Activated CD4-positive, alpha-beta T cell treated with anti-CD3 and anti-CD28 coated beads, Interleukin-2, amount 10 ng/mL, durations not matched to agents 7 days and 5 days (primary cell): ENCODE measurements at places on chromosomes 11 and 22.
A peak's percentile ranks its signal among the peaks of the same experiment; 100 is the strongest.

- H3K4me3 ChIP-seq: peak overlapping the region; percentile 75
- peak; percentile 46 for DNase-seq
- H3K4me1 ChIP-seq: peaks cover 91% of the 10 kb centered on the region
- peak overlapping the region; percentile 95 for H3K27ac ChIP-seq
- peaks cover 82% of the 10 kb centered on the region for H3K36me3 ChIP-seq
- H3K27me3 ChIP-seq: no peaks in the 10 kb centered on the region
Measured at GRCh38 chr22:37223965-37224551, 11.8 kb upstream of the SSTR3 start.

DNA sequence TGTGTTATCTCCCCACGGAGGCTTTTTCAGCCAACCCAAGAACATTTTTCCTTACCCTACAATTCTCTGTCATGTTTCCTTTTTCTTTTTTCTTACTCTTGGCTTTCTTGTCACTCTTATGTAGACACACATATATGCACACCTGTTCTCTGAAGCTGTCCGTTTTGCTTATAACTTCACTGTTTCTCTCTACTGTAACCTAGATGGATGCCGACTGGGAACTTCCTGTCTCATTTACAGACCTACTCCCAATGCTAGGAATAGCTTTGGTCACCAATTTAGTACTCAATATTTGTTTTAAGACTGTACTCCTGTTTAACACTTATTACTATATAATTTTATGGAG is 9.9 kb upstream of the CASP12 start:
- no peak for DNase-seq
- peaks cover 25% of the 10 kb centered on the region for H3K4me1 ChIP-seq

DNA sequence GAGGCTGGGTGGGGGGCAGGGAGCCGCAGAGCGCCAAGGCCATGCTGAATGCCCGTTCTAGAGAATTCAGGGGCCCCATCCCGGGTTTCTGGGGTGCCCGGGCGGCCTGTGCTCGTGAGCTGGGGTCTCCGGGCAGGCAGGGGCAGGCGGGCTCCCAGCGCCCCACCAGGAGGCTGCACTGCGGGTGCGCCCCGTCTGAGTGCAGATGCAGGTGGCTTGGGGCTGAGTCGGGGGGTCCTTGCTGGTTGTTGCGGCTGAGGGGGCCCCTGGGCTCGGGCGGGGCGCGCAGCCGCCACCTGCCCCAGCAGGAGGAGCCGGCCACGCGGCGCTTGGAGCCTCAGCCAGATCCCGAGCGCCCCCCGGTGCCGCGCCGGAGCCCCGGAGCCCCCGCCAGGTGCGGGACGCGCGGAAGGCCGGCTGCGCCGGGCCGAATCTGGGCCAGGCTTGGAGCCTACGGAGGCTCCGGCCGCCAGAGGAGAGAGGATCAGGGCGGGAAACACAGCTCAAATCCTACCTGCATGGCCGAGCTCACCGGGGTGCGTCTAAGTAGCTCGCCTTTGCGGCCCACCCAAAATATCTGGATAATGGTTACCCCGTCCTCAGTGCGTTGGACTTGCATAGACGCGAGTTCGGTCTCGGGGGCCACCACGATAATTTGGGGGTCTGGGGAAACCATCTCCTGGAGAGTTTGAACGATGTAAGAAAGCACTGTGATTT is 590 bp upstream of the IGF2 start:
- no peak overlapping the region for H3K27ac ChIP-seq
- peaks cover 65% of the 10 kb centered on the region for H3K27me3 ChIP-seq
- no peaks in the 10 kb centered on the region for H3K36me3 ChIP-seq
- peaks cover 11% of the 10 kb centered on the region for H3K4me1 ChIP-seq

- H3K36me3 ChIP-seq: no peaks in the 10 kb centered on the region
- no peak overlapping the region for H3K27ac ChIP-seq
- H3K4me1 ChIP-seq: no peaks in the 10 kb centered on the region
- DNase-seq: no peak
- H3K4me3 ChIP-seq: no peak overlapping the region
Measured at GRCh38 chr11:33980897-33981296, 70.6 kb upstream of the CAPRIN1 start.

DNA sequence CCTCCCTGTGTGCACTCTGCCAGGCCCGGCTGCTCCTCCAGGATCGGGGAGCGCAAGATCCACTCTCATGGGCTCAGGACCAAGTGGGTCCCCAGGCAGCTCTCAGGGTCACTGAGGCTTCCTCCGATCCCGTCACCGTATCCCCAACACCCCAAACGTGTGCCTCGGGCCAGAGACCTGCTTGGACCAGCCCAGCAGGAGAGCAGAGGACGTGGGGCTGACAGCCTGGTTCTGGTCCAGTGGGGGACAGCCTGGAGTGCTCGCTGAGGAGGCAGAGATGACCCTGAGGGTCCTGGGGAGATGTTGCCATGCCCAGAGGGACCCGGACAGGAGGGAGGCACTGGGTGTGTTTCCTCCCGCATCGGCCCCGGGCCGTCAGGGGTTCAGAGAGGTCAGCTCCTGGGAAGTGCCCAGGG is 1402.6 kb downstream of the BRD1 start:
- no peak overlapping the region for H3K27ac ChIP-seq
- no peaks in the 10 kb centered on the region for H3K27me3 ChIP-seq
- no peaks in the 10 kb centered on the region for H3K36me3 ChIP-seq
- no peak for DNase-seq

DNA sequence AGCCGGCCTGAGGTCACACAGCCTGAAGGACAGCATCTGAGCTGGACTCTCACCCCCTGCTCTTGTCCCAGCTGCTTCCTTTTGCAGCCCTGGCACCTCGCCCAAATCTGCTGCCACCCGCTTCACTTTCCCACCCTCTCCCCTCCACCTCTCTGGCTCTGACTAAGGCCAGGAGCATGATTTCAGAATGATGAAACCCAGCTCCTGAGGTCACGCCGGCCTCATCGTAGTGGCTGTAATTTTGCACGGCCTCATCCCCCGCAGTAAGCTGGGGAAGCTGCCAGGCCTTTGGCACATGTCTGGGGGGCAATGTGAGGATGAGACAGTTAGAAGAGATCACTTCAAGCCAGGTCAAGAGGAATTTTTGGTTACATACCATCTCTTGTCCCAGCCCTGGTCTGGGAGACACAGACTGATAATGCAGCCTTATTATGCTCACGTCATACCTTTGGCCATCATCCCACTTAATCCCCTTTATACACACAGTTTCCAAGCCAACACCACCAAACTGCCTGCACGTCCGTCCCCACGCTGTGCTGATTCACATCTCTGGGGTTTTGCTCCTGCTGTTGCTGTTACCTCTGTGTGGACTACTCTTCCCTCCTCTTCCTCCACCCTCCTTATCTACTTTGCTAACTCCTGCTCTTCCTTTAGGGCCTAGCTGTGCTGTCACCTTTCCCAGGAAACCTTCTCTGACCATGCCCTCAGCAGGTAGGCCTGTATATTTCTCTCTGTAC is 58.1 kb downstream of the CHRDL2 start:
- H3K27ac ChIP-seq: no peak overlapping the region
- H3K4me3 ChIP-seq: no peak overlapping the region
- no peaks in the 10 kb centered on the region for H3K36me3 ChIP-seq
- no peaks in the 10 kb centered on the region for H3K4me1 ChIP-seq
- no peaks in the 10 kb centered on the region for H3K27me3 ChIP-seq

- no peak overlapping the region for H3K27ac ChIP-seq
- H3K36me3 ChIP-seq: peaks cover 9% of the 10 kb centered on the region
- H3K27me3 ChIP-seq: no peaks in the 10 kb centered on the region
- peaks cover 22% of the 10 kb centered on the region for H3K4me1 ChIP-seq
- no peak for DNase-seq
- no peak overlapping the region for H3K4me3 ChIP-seq
Measured at GRCh38 chr22:39396797-39397195, 2.8 kb upstream of the TAB1 start.

GRCh38 chr22:37014835-37015586 is 4.2 kb downstream of the TST start:
- no peaks in the 10 kb centered on the region for H3K36me3 ChIP-seq
- H3K27ac ChIP-seq: no peak overlapping the region
- peaks cover 2% of the 10 kb centered on the region for H3K27me3 ChIP-seq
- peaks cover 3% of the 10 kb centered on the region for H3K4me1 ChIP-seq

DNA sequence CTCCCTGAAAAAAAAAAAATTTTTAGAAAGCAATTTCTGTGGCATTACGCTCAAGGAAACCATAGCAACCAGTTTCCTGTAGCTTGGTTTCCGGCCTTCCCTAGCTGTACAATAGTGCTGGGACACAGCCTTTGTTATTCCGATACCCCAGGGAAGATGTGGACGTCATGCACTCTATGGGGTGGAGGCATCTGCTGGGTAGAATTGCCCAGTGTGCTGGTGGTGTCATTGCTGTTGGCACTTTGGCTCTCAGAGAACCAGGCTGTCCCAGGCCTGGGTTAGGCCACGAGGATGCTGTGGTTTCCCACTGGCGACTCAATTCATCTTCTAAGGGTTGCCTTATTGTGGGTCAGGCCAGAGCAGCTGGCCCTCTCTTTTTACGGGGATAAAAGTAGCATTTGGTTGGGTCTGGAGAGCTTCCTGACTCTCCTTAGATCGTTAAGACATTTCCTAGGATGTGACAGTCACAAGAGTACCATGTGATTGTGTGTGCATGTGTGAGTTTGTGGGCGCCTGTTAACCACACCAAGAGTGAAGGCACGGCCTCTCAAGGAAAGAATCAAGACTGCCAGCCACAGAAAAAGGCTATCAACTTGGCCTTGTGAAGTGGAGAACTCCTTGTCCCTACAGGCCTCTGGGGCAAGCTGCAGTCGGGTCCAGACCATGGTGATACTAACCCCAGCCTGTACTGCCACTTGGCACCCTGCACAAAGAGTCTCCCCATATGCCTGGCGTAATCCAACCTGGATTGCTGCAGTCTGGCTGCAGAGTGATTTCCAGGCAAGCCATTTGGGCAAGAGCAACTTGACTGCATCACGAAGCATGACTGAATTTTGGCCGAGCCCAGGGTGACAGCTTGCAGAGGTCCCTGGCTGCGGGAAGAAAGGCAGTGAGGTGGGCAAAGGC is 35.9 kb upstream of the NAV2 start:
- peaks cover 21% of the 10 kb centered on the region for H3K4me1 ChIP-seq
- H3K36me3 ChIP-seq: no peaks in the 10 kb centered on the region
- H3K27me3 ChIP-seq: peaks cover 7% of the 10 kb centered on the region
- no peak for DNase-seq
- H3K4me3 ChIP-seq: no peak overlapping the region
- H3K27ac ChIP-seq: no peak overlapping the region

DNA sequence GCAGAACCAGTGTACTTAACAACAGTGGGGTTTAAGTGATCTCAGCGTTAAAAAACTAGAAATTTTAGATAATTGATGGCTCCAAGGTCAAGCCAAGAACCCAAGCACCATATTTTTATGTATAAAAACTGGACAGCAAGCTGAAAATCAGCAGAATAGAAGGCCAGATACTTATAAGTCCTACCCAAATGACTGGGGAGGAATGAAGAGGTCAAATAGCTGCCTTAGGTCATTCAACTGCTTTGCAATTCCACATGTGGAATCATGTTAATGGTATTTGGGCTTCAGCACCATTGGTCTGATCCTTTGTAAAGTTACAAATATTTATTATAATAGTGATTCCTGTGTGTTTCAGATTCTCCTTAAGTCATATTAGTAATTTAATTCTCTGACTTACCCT is 108.4 kb downstream of the FAT3 start:
- no peaks in the 10 kb centered on the region for H3K4me1 ChIP-seq
- H3K27me3 ChIP-seq: no peaks in the 10 kb centered on the region
- H3K36me3 ChIP-seq: no peaks in the 10 kb centered on the region
- H3K4me3 ChIP-seq: no peak overlapping the region
- no peak overlapping the region for H3K27ac ChIP-seq

- no peak for DNase-seq
- peaks cover 8% of the 10 kb centered on the region for H3K27me3 ChIP-seq
- H3K36me3 ChIP-seq: no peaks in the 10 kb centered on the region
- H3K27ac ChIP-seq: no peak overlapping the region
- H3K4me3 ChIP-seq: no peak overlapping the region
Measured at GRCh38 chr11:8531312-8531711, 62.7 kb downstream of the STK33 start.

DNA sequence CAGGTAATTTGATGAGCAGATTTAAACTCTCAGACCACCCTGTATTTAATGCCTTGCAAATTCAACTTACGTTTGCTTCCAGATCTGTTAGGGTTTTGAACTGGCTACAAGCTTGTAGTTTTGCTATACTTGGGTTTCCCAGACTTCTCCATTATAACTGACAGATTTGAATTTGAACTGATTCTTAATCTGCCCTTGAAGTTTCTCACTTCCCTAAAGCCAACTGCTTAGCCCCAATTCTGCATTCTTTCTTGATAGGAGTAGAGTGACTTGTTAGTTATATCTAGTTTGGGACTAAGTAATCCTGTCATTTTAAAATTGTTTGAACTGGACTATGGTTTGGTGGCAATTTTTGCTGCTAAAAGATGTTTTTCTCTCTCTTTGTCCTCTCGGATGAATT is 9.7 kb downstream of the LAYN start:
- H3K4me3 ChIP-seq: no peak overlapping the region
- peaks cover 13% of the 10 kb centered on the region for H3K27me3 ChIP-seq
- no peaks in the 10 kb centered on the region for H3K4me1 ChIP-seq
- peaks cover 1% of the 10 kb centered on the region for H3K36me3 ChIP-seq

GRCh38 chr11:33490842-33491370 is 209.7 kb downstream of the C11orf91 start:
- H3K4me3 ChIP-seq: no peak overlapping the region
- no peak overlapping the region for H3K27ac ChIP-seq
- no peaks in the 10 kb centered on the region for H3K36me3 ChIP-seq
- no peak for DNase-seq
- no peaks in the 10 kb centered on the region for H3K4me1 ChIP-seq

- peak overlapping the region; percentile 95 for H3K4me3 ChIP-seq
- H3K36me3 ChIP-seq: peaks cover 71% of the 10 kb centered on the region
- peak; percentile 84 for DNase-seq
- peaks cover 48% of the 10 kb centered on the region for H3K4me1 ChIP-seq
- peak overlapping the region; percentile 100 for H3K27ac ChIP-seq
Measured at GRCh38 chr22:39316440-39317083, 2.9 kb downstream of the RPL3 start.

DNA sequence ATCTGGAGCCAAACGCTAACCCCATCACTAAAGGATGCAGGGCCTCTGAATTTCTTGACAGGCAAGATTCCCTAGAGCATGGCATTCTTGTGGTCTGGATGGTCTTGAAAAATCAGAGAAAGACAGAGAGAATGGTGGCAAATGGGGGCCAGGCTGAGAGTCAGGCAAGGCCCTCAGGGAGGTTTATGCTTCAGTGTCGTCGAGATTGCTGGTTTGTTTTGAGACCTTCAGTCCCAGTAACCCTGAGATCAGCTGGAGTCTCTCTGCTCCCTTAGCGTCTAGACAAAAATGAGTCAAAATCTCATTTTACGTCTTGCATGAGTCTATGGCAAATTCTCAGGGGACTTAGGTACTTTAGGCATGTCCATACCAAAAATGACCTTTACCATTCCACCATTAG is 539.3 kb downstream of the SOX6 start:
- no peak overlapping the region for H3K4me3 ChIP-seq
- no peak for DNase-seq
- peaks cover 2% of the 10 kb centered on the region for H3K27me3 ChIP-seq
- no peaks in the 10 kb centered on the region for H3K36me3 ChIP-seq

GRCh38 chr22:50153056-50153755 is 17.3 kb upstream of the PANX2 start:
- peaks cover 2% of the 10 kb centered on the region for H3K27me3 ChIP-seq
- no peak for DNase-seq
- H3K4me1 ChIP-seq: peaks cover 4% of the 10 kb centered on the region
- H3K27ac ChIP-seq: no peak overlapping the region

- no peak overlapping the region for H3K4me3 ChIP-seq
- H3K4me1 ChIP-seq: peaks cover 57% of the 10 kb centered on the region
- no peak overlapping the region for H3K27ac ChIP-seq
- peaks cover 3% of the 10 kb centered on the region for H3K36me3 ChIP-seq
Measured at GRCh38 chr11:122721201-122721963, 65.9 kb downstream of the UBASH3B start.

- H3K27me3 ChIP-seq: no peaks in the 10 kb centered on the region
- no peak overlapping the region for H3K4me3 ChIP-seq
- H3K4me1 ChIP-seq: peaks cover 32% of the 10 kb centered on the region
- no peak overlapping the region for H3K27ac ChIP-seq
- H3K36me3 ChIP-seq: peaks cover 18% of the 10 kb centered on the region
Measured at GRCh38 chr11:12245091-12245490, 132.3 kb upstream of the PARVA start.
